ENCODE measurements at places on chromosomes 7 and 10. TPM values are rescaled to one million over a fixed set of nuclear protein-coding genes. Genes with fewer than 3 reads are reported as not detected.
A peak's percentile ranks its signal among the peaks of the same experiment; 100 is the strongest.

DNA sequence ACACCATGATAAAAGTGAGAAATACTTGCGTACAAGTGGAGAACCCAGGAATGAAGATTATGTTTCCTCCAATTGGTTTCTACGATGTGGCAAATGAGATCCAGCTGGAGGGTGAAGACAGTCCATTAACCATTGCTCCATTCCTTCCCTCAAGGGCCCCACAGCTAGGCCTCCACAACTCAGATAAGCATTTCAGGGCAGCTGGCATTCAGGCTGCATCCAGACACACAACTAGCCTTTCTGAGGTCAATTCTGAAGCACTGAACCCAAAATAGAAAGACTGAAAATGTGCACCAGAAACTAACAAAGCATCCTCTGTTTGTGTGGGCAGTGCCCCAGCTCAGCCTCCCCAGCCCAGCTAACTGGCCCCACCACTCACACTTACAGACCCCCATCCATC lies 94.8 kb downstream of the GSAP start:
- no peak overlapping the region for H3K4me3 ChIP-seq
- no peak for DNase-seq
- no peaks in the 10 kb centered on the region for H3K27me3 ChIP-seq
- H3K27ac ChIP-seq = no peak overlapping the region
- H3K36me3 ChIP-seq = peaks cover 31% of the 10 kb centered on the region
- H3K4me1 ChIP-seq = no peaks in the 10 kb centered on the region

DNA sequence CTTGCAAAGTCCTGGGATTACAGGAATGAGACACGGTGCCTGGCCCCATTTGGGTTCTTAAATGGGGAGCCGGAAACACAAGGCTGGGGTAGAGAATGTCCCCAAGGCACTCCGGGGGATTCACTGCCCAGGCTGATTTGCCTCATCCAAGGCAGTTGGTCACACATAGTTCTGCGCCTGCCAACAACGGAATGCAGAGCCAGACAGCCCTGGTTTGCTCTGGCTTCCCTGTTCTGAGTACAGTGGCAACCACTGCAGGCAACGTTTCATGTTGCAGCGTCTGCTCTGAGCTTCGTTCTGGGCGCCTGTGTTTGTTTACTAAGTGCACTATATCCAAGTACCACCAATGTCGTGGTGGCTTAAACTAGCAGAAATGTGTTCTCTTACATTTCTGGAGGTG lies 61.7 kb upstream of the C1QL3 start:
- peaks cover 6% of the 10 kb centered on the region for H3K27me3 ChIP-seq
- H3K27ac ChIP-seq = no peak overlapping the region
- no peaks in the 10 kb centered on the region for H3K36me3 ChIP-seq
- no peaks in the 10 kb centered on the region for H3K4me1 ChIP-seq

The NUTM2E gene
- 1.6 TPM for total RNA-seq

The SPDYE6 gene
- not detected for total RNA-seq

GRCh38 chr10:125840406-125840805 lies 17.1 kb downstream of the BCCIP start:
- H3K36me3 ChIP-seq = peaks cover 59% of the 10 kb centered on the region
- no peak overlapping the region for H3K27ac ChIP-seq
- H3K4me3 ChIP-seq = no peak overlapping the region
- DNase-seq = no peak
- no peaks in the 10 kb centered on the region for H3K27me3 ChIP-seq

The ABCB1 gene
- 10.6 TPM for total RNA-seq

The SPDYE11 gene
- not detected for total RNA-seq

The COL28A1 gene
- total RNA-seq = 0.22 TPM

- H3K27ac ChIP-seq = no peak within 1 kb of the TSS
- no peaks in the 10 kb centered on the region for H3K36me3 ChIP-seq
- H3K4me3 ChIP-seq = peak within 1 kb of the TSS; percentile 67
- DNase-seq = peak; percentile 44
These were observed at the start of gene ZPBP for GRCh38 chr7:50092579-50093491. TSS of gene ZPBP (minus strand) at chr7:50093246. CDS start at chr7:50093194, 52 bp downstream.

The HOXA3 gene
- total RNA-seq = not detected

GRCh38 chr10:404346-404745 lies 269.1 kb downstream of the ZMYND11 start:
- no peaks in the 10 kb centered on the region for H3K36me3 ChIP-seq
- no peak for DNase-seq
- H3K4me3 ChIP-seq = no peak overlapping the region
- H3K27ac ChIP-seq = no peak overlapping the region
- no peaks in the 10 kb centered on the region for H3K27me3 ChIP-seq

DNA sequence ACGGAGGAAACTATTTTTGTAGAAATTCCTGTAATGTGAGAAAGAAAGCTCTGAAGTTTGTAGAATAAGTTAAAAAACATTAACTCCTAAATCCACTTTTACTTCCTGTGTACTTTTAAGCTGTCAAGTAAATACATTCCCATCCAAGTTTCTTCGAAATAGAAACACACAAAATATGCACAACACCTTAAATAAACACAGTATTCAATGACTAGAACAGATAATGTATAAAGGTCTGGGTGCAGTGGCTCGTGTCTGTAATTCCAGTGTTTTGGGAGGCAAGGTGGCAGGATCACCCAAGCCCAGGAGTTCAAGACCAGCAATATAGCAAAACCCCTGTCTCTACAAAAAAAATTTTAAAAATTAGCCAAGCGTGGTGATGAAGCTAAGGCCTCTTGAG lies 121.9 kb upstream of the ODAD2 start:
- H3K27me3 ChIP-seq = no peaks in the 10 kb centered on the region
- H3K27ac ChIP-seq = no peak overlapping the region

The MSS51 gene
- total RNA-seq = 1.1 TPM

The TFEC gene
- total RNA-seq = not detected

The HECTD2 gene
- total RNA-seq = 1.0 TPM

The AMZ1 gene
- 0.25 TPM for total RNA-seq

DNA sequence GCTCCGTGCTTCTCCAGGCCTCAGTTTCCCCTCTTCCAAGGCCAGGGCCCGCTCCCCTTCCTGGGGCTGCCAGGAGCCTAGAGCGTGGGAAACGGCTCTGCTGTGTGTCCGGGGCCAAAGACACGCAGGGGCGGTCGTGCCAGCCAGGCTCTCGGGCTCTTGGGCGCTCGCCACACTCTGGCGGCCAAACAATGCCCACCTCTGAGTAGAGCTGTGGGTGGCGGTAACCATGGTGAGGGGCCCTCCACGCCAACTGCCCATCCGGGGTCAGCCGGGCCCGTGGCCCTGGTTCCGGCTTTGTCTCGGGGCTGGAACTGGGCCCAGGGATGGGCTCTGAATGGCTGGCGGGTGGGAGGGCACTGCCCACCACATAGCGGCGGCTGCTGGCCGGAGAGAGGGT lies 16.0 kb downstream of the GRIFIN start:
- no peak overlapping the region for H3K27ac ChIP-seq
- H3K4me3 ChIP-seq = no peak overlapping the region
- peaks cover 10% of the 10 kb centered on the region for H3K4me1 ChIP-seq
- no peaks in the 10 kb centered on the region for H3K27me3 ChIP-seq

DNA sequence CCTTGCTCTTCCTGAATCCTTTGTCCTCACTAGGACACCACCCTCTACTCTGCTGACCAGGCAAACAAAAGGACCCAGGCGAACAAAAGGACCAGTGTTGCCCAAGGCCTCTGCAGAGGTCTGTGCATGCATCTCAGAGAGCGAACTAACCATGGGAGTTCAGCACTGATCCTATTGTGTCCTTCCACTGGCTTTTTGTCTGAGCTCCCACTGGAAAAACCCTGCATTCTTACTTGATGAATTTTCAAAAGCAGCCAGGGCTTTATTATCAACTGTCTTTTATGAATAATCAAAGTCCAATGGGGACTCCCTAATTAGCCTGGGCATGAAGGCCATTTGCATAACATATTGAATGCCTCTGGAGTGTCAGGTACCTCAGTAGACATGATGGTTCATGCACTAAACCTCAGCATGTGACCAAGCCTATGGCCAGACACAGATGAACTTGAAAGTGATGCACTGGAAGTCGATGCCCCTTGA lies 140.6 kb downstream of the KCNMA1 start:
- no peaks in the 10 kb centered on the region for H3K36me3 ChIP-seq
- H3K27me3 ChIP-seq = peaks cover 5% of the 10 kb centered on the region
- no peak overlapping the region for H3K4me3 ChIP-seq
- no peak overlapping the region for H3K27ac ChIP-seq
- no peaks in the 10 kb centered on the region for H3K4me1 ChIP-seq

The AGBL3 gene
- total RNA-seq = 2.2 TPM

DNA sequence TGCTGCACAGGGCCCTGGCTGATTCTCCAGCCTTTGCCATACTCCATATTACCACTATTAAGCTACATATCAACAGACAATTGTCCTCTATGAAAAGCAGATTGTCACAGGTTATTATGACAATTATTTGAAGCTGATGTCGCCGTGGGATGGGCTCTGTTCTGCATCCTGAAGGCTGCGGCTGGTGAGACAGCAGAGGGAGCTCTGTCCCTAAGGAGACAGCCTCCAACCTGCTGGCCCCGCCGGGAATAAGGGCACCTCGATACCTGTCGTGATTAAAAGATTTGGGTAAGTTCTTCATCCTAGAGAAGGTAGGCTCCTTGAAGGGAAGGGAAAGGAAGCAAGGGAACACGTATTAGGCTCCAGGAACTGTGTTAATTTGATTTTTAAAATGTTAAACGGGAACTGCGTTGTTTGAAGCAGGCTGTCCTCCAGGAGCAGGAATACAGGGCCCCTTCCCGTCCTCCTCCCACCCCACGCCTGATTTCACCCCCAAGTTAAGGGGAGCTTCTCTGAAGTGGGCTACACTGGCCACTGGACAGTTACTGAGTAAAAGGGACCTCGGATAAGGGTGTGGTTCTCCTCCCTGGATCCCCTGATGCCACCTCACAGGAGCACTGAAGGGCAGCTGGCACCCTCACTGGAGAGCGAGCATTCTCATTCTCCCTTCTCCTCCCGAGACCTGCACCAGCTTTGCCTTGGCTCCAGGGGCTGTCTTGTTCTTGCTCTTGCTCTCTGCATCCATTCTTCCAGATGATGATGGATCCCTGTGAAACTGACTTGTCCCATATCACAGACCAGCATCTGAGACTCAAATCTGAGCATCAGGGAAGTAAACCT lies 11.8 kb upstream of the TIAL1 start:
- H3K27ac ChIP-seq = no peak overlapping the region
- DNase-seq = no peak
- no peak overlapping the region for H3K4me3 ChIP-seq
- no peaks in the 10 kb centered on the region for H3K27me3 ChIP-seq

- H3K4me1 ChIP-seq = no peaks in the 10 kb centered on the region
- no peak overlapping the region for H3K4me3 ChIP-seq
- no peak for DNase-seq
- H3K27ac ChIP-seq = no peak overlapping the region
- H3K27me3 ChIP-seq = peaks cover 15% of the 10 kb centered on the region
These were observed 60.0 kb upstream of the PRPS1L1 start for GRCh38 chr7:18087687-18088078.

DNA sequence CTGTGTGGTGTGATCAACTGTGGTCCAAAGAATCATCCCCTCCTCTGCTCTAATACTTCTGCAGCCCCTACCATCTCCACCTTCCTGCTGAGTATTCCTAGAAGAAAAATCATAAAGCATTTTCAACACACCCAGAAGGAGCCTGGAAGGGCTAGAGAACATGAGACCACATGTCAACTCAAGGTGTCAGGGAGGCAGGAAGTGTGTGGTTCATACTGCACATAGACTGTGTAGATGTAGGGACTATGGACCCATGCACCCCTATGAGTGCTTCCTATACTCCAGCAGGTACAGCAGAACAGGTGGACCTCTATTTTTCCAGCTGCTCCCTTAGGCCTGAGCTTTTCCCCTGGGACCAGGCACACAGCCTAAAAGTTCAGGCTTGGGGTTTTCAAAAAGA lies 2.6 kb upstream of the ZNF746 start:
- H3K4me3 ChIP-seq = no peak overlapping the region
- H3K4me1 ChIP-seq = peaks cover 23% of the 10 kb centered on the region
- no peaks in the 10 kb centered on the region for H3K36me3 ChIP-seq
- no peak overlapping the region for H3K27ac ChIP-seq
- peak; percentile 18 for DNase-seq

- no peak overlapping the region for H3K4me3 ChIP-seq
- H3K36me3 ChIP-seq = no peaks in the 10 kb centered on the region
- peaks cover 5% of the 10 kb centered on the region for H3K4me1 ChIP-seq
These were observed 1.1 kb upstream of the FEZF1 start for GRCh38 chr7:122305475-122306319.

The ANKRD2 gene
- total RNA-seq = not detected

GRCh38 chr10:121910673-121911420 lies 17.0 kb downstream of the ATE1 start:
- H3K4me1 ChIP-seq = no peaks in the 10 kb centered on the region
- H3K27me3 ChIP-seq = no peaks in the 10 kb centered on the region
- no peak overlapping the region for H3K27ac ChIP-seq
- H3K36me3 ChIP-seq = peaks cover 40% of the 10 kb centered on the region
- H3K4me3 ChIP-seq = no peak overlapping the region

The WASHC2C gene
- total RNA-seq = 62.9 TPM

The HPSE2 gene
- not detected for total RNA-seq

- DNase-seq = no peak
- H3K4me1 ChIP-seq = no peaks in the 10 kb centered on the region
- H3K27ac ChIP-seq = no peak overlapping the region
- peaks cover 3% of the 10 kb centered on the region for H3K27me3 ChIP-seq
- no peak overlapping the region for H3K4me3 ChIP-seq
- H3K36me3 ChIP-seq = no peaks in the 10 kb centered on the region
These were observed 174.3 kb downstream of the EMX2 start for GRCh38 chr10:117716889-117717288.

The SGCE gene
- total RNA-seq = not detected

- no peak overlapping the region for H3K27ac ChIP-seq
- H3K36me3 ChIP-seq = peaks cover 15% of the 10 kb centered on the region
- DNase-seq = no peak
- no peaks in the 10 kb centered on the region for H3K27me3 ChIP-seq
These were observed 74.3 kb upstream of the ASAH2 start for GRCh38 chr10:50325449-50326171.

GRCh38 chr7:42617806-42618457 lies 293.9 kb downstream of the C7orf25 start:
- no peaks in the 10 kb centered on the region for H3K36me3 ChIP-seq
- no peak overlapping the region for H3K4me3 ChIP-seq
- H3K27me3 ChIP-seq = no peaks in the 10 kb centered on the region
- DNase-seq = no peak

GRCh38 chr10:47269294-47269693 lies 30.7 kb upstream of the GDF10 start:
- peaks cover 15% of the 10 kb centered on the region for H3K4me1 ChIP-seq
- no peak overlapping the region for H3K27ac ChIP-seq
- H3K36me3 ChIP-seq = no peaks in the 10 kb centered on the region
- no peak overlapping the region for H3K4me3 ChIP-seq
- no peaks in the 10 kb centered on the region for H3K27me3 ChIP-seq

The OR2A12 gene
- not detected for total RNA-seq

DNA sequence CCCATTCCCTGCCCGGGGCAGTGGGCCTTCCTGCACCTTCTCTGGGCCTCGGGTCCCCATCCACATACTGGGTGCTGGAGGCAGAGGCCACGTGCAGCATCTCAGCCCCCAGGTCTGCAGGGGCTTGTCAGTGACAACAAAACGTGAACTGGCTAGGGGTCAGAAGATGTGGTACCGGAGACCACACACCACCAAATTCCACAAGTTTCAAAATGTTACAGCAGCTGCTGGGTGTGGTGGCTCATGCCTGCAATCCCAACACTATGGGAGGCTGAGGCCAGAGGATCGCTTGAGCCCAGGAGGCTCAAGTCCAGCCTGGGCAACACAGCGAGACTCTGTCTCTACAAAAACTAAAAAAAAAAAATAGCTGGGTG lies 62.1 kb upstream of the DNAAF5 start:
- no peak overlapping the region for H3K4me3 ChIP-seq
- H3K36me3 ChIP-seq = no peaks in the 10 kb centered on the region
- no peak for DNase-seq
- H3K4me1 ChIP-seq = peaks cover 14% of the 10 kb centered on the region
